ENCODE measurements at places on chromosomes 7 and 10.

- DNase-seq, result no peak
Observed at GRCh38 chr10:96255549-96256333, 15.6 kb downstream of the BLNK start.

DNA sequence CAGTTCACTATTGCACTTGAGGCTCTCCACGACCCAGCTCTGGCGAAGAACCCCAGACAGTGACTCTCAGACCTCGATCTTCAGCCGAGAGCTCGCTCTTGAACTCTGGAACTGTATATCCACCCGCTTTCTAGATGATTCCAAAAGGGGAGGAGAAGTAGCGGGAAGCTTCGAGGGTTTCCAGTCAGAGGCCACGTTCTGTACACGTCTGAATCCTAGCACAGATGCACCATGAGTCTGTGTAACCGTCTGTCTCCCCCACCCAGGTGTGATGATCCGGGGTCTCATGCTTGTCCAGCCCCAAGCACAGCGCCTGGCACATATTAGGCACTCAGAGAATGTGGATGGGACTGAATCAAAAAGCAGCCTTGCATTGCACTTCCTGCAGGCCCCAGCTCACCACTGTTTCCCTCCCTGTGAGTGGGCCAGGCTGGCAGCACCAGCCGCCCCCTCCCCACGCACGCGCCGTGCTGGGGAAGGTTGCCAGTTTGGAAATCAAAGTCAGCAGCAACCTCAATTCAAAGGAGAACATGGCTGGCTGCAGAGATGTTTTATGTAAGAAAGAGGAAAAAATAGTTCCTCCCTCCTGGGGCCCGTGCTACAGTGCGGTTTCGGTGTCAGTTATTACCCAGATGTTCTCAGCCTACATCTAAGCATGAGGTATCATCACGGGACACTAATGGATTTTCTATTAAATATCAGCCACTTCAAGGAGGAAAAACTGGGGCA is 5.7 kb downstream of the GRID2IP start:
- no peak for DNase-seq

DNA sequence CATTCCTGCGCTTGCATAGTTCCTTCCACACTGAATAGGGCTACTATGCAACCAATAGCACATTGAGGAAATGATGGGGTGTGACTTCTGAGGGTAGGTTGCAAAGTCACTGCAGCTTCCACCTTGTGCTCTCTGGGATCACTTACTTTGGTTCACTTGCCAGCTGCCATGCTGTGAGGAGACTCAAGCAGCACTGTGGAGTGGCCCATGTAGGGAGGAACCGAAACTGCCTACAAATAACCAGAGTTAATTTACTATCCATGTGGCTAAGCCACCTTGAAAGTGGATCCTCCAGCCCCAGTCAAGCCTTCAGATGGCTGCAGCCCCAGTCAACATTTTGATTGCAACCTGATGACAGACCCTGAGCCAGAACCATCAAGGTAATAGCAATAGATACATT is 64.3 kb downstream of the FAM204A start:
- DNase-seq, result no peak

- no peak for DNase-seq
Observed at GRCh38 chr7:31465285-31465684, 48.6 kb upstream of the ITPRID1 start.

- DNase-seq, result no peak
Observed at GRCh38 chr10:11118686-11119085, 101.0 kb downstream of the CELF2 start.

DNA sequence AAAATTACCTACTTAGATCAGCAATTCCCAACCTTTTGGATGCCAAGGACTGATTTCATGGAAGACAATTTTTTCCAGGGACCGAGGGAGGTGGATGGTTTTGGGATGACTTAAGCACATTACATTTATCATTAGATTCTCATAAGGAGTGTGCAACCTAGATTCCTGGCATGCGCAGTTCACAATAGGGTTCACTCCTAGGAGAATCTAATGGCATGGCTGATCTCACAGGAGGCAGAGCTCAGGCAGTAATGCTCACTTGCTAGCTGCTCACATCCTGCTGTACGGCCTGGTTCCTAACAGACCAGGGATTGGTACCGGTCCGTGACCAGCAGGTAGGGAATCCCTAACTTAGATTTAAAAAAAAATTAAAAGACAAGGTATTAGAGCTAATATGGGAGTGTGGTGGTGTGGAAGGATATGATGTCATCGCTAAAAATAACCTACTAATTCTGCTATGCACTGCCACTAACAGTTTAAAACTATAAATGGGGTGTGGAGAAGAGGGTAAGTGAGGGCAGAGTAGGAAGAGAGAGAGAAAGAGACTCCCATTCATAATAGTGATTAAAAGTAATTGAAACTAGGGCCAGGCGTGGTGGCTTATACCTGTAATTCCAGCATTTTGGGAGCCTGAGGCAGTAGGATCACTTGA is 282.7 kb downstream of the BAMBI start:
- DNase-seq, result no peak

DNA sequence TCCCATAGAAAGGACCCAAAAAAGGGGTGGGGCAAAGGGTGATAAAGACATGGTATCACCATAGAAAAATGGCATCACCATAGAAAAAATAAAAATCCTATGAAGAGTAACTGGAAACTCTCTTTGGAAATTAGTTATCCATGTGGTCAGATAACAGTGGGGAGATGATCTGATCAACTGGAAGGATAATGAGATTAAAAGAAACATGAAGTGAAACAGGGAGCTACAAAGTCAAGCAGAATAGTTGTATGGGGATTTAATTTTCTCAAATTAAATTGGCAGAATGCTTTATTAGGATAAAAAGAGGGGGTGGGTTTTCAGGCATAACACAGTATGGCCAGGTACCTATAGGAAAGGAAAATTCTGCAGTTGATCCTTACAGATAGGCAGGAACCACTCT is 111.2 kb downstream of the WNT2 start:
- DNase-seq, result no peak
